ENCODE measurements at places on chromosomes 7 and 10.
A peak's percentile ranks its signal among the peaks of the same experiment; 100 is the strongest.

GRCh38 chr7:10121631-10122030, 852.0 kb upstream of the PHF14 start:
- no peak for DNase-seq

DNA sequence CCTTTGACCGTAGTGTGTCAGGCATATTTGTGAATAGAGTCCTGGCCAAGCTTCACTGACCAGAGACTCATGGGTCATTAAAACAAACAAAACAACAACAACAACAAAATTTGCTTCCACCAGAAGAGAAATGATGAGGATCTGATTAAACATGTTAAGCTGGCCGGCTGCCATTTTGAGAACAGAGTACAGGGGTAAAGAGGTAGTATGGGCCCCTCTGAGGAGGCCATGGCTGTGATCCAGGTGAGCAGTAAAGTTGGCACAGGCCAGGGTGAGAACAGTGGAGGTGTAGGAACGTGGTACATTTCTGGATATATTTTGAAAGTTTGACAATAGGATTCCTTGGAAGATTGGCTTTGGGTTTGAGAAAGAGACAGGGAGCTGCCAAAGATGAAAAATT, 252.5 kb downstream of the TWIST1 start:
- no peak for DNase-seq

GRCh38 chr7:82443036-82443546, 486 bp downstream of the CACNA2D1 start:
- peak; percentile 41 for DNase-seq

- no peak for DNase-seq
Observed at GRCh38 chr10:132962623-132963429, 20.5 kb upstream of the CFAP46 start.

- no peak for DNase-seq
Observed at GRCh38 chr10:104376784-104377300, 23.2 kb downstream of the CFAP58 start.

DNA sequence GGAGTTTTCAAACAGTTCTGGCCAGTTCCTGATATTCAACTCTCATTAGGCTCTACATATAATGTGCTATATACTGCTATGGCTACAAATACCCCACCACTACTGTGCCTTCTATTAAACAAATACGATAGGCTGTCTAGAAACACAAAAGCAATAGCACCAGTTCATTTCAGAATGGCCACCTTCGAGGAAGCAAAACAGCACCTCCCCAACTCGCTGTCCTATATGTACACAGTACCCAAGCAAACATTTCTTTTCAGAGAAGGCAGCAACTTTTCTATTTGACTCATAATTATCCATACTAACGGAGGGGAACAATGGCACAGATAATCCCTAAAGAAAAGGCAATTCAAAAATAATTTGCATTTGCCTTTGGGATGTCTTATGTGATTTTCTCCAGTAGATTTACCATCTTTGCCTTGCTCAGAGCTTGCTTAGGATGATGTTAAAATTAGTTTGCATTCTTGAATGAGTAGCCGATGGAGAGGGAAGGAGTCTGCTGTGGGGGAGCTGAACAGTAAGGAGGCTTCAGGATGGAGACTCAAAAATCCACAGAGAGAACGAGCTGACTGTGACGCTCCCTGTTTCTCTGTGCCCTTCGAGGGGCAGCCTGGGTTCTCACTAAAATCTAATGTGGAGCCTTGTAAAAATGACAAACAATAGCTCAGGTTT, 218.7 kb downstream of the FANK1 start:
- no peak for DNase-seq

GRCh38 chr7:32072397-32072796, 2.2 kb upstream of the PDE1C start:
- no peak for DNase-seq

GRCh38 chr7:99201027-99201426, 6.9 kb downstream of the KPNA7 start:
- no peak for DNase-seq

GRCh38 chr7:100801833-100802568, 25.3 kb downstream of the EPHB4 start:
- DNase-seq, result no peak

GRCh38 chr7:103343758-103344452, 662 bp downstream of the DNAJC2 start:
- DNase-seq, result no peak

GRCh38 chr7:27144781-27145164, 1.3 kb upstream of the HOXA5 start:
- DNase-seq, result no peak

GRCh38 chr10:119404719-119405519, 137.6 kb downstream of the RGS10 start:
- no peak for DNase-seq

DNA sequence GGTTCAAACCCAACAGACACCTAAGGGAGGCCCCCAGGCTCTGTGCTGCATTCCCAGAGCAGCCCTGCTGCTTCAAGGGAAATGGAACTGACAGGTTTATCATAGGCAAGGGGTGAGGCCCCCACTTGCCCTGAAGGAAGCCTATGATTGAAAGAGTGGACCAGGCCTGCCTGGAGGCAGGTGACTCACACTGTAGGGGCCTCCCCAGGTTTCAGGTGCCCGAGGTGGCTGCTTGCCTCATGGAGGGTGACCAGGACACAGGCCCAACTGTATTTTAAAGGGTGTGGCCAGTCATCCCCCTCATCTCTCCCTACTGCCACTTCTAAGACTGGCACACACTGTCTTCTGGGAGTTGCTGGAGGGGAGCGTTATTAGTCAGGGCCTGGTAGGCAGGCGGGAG, 85.4 kb downstream of the ATXN7L1 start:
- no peak for DNase-seq

DNA sequence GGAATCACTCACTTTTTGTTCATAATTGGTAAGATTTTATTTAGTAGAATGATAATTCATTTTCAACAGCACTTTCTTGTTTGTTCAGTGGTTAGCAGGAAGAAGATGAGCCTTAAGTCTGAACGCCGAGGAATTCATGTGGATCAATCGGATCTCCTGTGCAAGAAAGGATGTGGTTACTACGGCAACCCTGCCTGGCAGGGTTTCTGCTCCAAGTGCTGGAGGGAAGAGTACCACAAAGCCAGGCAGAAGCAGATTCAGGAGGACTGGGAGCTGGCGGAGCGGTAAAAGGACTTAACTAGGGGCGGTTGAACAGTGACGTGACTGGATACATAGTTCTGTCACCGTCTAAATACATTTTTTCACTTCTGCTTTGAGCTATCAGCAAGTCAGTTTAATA, 31.3 kb downstream of the RABGEF1 start:
- no peak for DNase-seq

- no peak for DNase-seq
Observed at GRCh38 chr10:9913876-9914514, 1103.7 kb upstream of the CELF2 start.

DNA sequence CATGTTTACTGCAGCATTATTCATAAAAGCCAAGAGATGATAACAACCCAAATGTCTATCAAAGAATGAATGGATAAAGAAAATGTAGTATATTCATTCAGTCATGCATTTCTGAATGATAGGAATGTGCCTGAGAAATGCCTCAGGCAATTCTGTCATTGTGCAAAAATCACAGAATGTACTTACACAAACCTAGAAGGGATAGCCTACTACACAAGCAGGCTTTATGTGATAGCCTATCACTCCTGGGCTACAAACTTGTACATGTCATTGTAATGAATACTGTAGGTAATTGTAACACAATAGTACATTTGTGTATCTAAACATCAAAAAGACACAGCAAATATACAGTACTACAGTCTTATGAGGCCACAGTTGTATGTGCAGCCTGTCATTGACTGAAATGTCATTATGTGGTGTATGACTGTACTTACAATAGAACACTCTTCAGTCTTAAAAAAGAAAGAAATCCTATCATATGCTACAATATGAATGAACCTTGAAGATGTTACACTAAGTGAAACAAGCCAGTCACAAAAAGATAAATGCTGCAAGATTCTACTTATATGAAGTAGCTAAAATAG, 141.8 kb upstream of the GPR22 start:
- DNase-seq, result no peak

- no peak for DNase-seq
Observed at GRCh38 chr10:125646311-125646710, 36.7 kb downstream of the TEX36 start.

GRCh38 chr7:71817916-71818315, 594.2 kb downstream of the CALN1 start:
- no peak for DNase-seq

DNA sequence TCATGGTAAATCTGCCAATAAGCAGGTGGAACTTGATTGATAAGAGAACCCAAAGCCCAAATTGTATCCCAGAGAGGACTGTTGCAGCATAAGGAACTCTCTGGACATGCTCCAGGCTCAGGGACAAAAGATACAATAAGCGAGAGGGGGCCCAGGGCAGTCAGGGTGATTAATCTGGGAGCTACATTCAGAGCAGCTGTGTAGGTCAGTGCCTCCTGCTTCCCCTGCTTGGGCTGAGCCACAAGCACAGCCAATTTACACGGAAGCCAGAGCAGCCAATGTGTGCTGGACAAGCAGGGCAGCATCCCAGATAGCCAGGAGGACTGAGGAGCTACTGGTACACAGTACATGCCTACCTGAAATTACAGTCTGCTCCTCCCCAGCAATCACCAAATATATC, 24.2 kb downstream of the MYPN start:
- no peak for DNase-seq

DNA sequence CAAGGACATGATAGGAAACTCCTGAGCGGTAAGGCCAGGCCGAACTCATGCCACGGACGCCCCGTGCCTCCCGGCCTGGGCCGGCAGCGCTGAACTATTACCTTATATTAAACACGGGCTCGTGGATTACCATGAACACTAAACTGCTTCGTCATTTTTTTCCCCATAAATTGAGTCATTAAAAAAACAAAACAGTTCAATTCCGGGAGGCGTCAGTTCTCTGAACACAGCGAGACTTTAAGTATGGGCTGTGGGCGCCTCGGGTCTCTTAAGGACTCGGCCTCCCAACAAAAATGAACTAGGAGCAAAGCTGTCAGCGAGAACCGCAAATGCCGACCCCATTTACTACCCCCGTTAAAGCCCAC, 519 bp downstream of the PITRM1 start:
- no peak for DNase-seq

- DNase-seq, result no peak
Observed at GRCh38 chr10:124357561-124357885, 61.2 kb downstream of the OAT start.

DNA sequence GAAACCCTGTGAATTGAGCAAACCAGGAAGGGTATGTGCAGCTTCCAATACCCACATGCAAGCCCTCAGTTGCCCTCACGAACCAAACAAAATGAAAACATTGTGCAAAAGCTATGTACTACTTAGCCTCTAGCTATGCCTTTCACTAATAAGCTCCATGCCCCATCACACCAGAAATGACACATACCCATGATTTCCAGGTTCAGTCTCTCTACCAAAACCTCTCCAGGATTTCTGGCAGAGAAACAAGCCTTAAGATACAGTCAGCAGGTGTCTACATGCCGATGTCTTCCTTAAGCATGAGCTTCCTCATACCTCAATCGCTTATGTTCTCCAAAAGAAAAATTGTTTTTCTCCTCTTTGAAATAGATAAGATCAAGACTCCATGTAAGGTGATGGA, 527.8 kb upstream of the AUTS2 start:
- no peak for DNase-seq

- peak; percentile 80 for DNase-seq
Observed at GRCh38 chr7:74401137-74401859, 52.4 kb upstream of the GTF2IRD1 start.

- no peak for DNase-seq
Observed at GRCh38 chr10:71562904-71563303, 156.7 kb downstream of the C10orf105 start.

DNA sequence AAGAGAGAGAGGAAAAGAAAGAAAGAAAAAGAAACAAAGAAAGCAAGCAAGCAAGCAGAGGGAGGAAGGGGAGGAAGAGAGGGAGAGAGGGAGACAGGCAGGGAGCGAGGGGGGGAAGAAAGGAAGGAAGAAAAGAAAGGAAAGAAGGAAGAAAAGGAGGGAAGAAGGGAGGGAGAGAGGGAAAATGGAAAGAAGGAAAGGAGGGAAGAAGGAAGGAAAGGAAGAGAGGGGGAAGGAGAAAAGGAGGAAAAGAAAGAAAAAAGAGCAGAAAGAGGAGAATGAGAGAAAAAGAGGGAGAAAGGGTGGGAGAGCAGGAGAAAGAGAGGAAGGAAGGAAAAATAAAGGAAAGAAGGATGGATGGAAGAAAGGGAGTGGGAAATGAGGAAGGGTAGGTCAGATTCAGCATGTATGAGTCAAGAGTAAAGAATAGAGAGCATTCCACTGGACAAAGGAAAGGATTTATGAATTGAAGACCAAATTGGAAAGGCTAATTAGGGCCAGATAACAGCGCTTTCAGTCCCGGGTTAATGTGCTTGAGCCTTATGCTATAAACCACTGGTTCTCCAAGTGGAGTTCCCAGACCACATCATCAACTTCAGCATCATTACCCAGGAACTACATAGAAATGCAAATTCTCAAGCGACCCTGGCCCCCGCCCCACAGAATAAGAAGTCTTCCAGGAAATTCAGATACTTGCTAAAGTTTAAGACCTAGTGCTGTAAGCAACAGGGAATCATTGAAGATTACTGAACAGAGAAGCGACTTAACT, 85.1 kb downstream of the C10orf90 start:
- no peak for DNase-seq

DNA sequence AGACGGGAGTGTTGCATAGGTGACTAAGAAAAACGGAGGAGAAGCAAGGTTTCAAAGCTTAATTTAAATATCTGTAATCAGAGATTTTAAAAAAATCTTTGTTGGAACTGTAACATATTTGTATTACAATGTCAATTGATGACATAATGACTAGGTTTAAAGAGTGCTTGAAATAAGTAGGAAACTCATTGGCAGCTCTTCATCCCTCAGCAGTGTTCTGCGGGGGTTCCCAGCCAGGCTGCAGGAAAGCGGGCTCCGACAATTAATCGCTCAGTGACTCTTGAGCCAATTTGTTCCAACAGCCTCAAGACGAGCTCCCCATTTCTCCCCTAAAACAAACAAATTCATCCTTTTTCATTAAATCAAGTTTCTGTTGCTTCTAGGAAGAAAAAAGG, 22.6 kb downstream of the CPXM2 start:
- no peak for DNase-seq

- no peak for DNase-seq
Observed at GRCh38 chr10:132910901-132911785, 31.2 kb downstream of the CFAP46 start.

DNA sequence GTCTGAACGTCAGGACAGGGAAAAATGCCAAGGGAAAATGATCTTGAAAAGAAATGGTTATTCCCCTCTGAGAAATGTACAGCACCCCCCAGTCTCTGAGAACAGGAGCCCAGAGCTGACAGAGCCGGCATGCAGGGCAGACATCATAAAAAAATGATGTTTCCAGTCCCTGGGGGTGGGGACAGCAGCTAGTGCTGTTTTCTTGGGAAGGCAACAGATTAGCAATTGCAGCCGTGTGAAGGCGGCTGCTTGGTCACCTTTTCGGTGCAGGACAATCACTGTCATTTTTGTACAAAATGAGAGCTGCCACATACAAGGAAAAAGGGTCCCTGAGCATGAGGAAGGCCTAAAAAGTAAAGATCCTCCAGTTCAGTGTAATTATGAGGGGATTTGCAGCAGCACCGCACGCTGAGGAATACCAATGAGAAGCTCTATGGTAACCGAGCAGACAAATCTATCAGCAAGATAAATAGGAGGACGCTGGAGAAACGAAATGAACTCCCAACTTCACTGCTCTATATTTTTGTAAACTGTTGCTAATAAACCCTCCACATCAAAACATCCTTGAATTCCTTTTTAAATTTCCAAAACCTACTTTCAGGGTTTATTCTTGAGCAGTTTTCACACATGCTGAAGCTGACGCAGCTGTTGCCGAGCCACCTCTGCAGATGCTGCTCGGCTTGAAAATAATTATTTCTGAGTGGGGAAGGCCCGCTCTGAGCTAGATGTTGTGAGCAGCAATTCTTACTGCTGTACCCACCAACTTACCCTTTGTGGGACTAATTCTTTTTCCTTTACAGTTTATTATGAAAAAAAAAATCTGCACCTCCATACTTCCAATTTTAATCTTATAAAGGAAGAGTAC, 98.2 kb upstream of the NEBL start:
- no peak for DNase-seq

All from NCI-H187 (cell line).